ENCODE measurements at places on chromosomes 2 and 18. TPM values are rescaled to one million over a fixed set of nuclear protein-coding genes. Genes with fewer than 3 reads are reported as not detected.

DNA sequence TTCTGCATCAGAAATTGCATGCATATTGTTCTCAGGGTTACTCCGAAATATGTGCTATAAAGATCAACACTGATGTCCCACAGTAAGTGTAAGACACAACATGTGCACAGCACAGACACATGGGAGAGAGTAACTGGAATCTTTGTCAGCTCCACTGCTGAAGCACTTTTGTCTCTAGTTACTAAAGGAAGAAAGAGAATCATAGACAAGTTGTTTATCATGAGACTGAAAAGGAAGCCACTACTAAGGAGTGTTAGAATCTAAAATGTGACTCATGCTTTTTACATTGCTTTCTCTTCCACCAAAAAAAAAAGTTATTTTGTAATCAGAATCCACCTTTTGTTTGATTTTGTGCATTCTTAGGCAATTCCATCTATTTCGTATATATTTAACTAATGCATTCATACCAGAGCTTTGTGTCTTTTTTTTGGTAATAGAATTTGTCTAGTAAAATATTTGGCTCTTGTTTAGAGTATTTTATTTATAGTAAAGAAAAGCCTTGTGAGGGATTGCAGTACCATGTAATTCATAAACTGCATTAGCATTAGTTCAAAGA, 502.4 kb downstream of the FBXO15 start:
- DNase-seq: no peak

The TMEM200C gene
- polyA plus RNA-seq: not detected

The C18orf63 gene
- not detected for polyA plus RNA-seq

- DNase-seq: no peak
Measured at GRCh38 chr2:60268661-60269060, 284.8 kb downstream of the BCL11A start.
